ENCODE measurements at places on chromosomes 5 and 9.

- no peak for DNase-seq
Measured at GRCh38 chr5:85813146-85813545, 804.6 kb upstream of the COX7C start.

GRCh38 chr5:6228257-6229250 lies 149.8 kb downstream of the MED10 start:
- DNase-seq, result no peak

DNA sequence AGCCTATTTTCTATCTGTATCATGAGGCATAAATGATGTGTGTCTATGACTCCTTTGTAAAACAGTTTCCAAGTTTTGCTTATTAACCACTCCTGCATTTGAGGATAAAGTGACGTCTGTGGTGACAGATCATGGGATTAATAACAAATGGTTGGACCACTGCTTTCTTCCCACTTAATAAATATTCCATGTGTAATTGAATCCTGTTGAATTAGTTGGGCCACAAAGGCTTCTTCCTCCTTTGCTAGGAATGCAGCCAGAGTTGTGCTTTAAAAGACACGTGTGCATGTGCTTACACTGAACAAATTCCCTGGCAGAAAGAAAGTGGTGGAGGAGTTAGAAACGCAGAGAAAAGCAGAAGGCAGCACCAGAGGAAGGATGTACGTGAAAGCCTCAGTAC lies 150.2 kb downstream of the ACTBL2 start:
- no peak for DNase-seq

DNA sequence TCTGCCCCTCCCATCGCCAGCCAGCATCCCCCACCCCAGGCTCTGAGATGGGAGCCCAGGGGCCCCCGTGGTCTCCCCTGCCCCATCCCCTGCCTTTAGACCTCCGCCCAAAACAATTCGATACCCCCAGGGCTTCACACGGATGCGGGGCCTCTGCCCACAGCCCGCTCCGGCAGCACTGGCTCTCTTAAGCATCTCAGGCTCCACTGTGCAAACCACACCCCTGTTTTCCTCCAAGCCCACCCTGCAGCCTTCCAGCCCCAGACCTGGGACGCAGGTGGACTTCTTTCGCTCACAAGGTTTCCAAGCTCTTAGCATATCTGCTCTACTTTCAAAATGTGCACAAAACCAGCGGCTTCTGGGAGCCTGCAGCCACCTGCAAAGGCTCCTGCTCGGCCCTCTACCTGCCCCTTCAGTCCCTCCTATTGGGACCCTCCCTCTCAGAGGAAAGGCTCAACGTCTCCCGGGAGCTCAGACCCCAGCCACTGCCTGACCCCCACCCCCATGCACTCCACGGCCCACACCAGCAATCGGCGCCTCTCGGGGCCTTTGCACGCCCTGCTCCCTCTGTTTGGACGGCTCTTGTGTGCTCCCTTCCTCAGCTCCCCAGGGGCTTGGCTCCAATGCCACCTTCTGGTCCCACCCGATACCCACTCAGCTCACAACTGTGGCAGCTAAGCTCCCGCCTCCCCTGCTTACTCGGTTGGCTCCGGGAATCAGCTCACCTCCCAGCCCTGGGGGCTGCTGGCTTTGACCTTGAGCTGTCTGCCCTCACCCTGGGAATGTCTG lies 918 bp upstream of the SLC9A3 start:
- no peak for DNase-seq

DNA sequence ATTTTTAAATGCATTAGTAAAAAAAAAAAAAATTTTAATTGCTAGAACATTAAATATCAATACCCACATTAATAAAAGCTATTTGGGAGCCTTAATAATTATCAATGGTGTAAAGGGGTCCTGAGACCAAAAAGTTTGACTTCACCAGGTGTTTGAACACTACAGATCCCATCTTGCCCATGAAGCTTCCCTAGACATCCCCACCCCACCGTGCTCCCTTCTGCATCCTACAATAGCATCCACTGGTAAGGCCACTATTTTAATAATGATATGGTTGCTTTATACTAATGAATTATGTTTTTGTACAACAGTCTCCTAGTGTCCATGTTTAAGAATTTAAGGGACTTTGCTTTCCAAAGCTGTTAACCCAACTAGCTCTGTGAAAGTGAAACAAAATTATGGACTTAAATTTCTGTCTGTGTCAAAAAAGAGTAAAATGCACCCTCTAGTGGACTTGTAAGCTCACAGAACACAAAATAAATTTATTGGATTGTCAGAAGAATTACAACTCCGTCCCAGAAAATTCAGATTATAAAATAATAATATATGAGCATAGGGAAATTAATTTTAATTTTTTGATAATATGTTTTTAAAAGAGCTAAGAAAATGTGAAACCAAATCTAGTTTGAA lies 76.0 kb downstream of the ARL15 start:
- DNase-seq, result no peak

DNA sequence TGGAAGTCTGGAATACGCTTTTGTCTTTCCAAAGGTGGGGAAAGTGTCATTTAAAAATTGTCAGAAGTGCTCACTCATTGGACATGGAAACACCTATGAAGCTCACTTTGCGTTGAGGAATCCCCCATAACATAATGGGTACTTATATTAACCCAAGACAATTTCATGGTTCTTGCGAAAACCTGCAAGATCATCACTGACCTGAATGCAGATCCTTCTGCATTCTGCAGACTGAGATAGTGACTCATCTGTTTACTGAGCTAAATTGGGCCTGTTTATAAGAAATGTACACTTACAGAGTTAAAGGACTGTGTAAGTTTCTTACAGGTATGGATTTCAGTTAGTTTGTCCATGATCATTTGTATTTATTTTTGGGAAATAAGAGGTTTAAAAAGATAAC lies 153.0 kb downstream of the HMHB1 start:
- no peak for DNase-seq

DNA sequence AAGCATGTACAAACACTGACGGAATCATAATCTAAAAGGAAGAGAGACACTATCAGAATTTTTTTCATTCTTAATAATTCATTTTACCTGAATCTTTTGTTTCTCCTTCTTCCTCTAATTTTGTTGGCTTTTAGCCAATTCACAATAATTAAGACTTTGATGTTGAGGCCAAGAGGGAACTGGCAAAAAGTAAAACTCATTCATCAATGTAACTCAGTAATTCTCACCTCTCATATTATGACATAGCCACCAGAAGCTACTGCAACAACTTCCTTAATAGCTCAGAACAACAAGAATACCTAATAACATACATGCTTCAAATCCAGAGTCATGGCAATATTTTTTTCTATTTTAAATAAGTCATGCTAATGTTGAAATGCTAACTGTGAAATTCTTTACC lies 64.5 kb downstream of the MCTP1 start:
- DNase-seq, result no peak

DNA sequence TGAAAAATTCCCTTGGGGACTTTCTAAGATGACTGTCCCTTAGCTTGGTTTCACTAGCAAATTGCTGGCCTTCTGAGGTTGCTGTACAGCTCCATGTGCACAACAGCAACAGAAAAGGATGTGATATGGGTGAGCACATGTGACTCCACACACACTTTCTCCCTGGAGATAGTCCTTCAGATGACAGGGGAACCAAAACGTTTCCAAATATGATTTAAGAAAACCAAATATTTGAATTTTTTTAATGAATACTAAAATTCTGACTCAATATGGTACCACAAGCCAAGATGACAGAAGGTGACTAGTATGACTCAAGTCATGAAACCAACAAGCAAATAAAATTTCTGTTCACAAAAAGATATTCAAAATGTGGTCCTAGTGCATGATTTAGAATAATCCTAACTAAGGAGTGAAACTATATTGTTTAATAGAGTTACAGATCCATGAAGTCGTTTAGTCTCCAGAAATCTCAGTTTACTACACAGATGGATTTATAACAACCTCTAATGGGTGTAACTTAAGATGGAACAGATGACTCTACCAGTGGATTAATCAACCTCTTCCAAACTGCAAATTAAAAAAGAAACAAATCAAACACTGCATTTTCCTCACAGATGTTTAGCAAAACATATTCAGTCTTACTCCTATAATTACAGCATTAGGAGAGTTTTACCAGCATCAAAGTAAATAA lies 144.8 kb upstream of the PIK3R1 start:
- DNase-seq, result no peak

- no peak for DNase-seq
Measured at GRCh38 chr5:154221371-154221896, 30.9 kb downstream of the GALNT10 start.

GRCh38 chr9:7752481-7752880 lies 47.1 kb downstream of the DMAC1 start:
- DNase-seq, result no peak

DNA sequence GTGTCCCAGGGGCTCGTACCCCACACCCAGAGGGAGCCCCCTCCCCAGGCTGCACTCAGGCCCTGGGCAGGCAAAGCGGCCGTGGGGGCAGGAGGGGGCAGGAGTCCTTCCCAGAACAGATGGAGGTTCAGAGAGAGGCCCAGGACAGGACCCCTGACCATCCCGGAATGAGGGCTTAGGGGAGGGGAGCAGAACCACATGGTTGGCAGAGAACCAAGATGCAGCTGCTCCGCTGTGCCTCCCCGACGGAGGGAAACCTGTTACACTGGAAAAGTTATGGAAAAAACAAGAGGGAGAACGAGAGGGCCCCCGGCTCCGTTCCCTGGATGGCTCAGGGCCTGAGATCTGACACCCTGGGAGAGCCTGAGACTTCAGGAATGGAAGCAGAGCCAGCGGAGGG lies 22.7 kb downstream of the SLC12A7 start:
- no peak for DNase-seq

- no peak for DNase-seq
Measured at GRCh38 chr5:170625221-170626165, 121.7 kb downstream of the KCNIP1 start.

DNA sequence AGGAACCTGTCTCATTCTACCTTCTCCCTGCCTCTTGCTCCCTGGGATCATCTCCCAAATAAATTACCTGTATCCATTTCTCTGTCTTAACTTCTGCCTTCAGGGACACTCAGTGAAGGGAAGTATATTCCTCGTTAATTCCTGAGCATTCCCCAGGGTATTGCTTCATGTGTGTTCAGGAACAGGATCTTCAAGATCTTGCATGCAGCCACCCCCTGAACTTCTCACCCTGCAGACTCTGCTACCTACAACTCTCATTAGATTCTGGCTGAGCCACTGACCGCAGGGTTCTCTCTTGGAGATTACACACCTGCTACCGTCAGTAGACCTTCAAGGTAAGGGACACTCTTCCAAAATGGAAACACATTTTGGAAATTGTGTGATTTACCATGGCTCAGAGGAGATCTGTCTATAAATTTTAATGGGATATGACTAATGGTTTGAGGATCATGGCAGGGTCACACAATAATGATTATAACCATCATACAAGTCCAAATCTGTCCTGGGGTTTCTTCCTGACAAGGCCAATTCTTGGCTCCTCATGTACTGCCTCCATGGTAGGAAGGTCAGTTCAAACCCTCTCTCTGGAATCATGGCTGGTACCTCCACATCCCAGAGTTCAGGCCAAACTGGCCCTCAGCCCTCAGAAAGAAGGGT lies 38.9 kb upstream of the UGCG start:
- no peak for DNase-seq

- DNase-seq, result no peak
Measured at GRCh38 chr5:148482697-148483462, 99.1 kb downstream of the FBXO38 start.

DNA sequence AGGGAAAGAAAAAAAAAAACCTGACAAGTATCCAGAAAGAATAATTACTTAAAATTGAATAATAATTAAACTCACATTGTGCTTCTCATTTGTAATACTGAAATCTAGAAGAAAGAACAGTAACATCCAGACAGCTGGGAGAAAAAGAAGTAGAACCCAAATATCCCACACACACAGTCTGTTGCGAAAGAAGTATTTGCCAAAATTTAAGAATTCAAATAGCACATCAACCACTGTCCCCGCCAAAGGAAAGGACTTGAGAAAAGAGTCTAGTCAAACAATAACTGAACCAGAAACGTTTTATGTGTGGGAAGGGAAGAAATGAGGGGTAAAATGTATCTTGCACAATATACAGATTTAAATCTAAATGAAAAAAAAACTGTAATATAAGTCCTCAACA lies 202.8 kb downstream of the MLLT3 start:
- DNase-seq, result no peak

- DNase-seq, result no peak
Measured at GRCh38 chr9:136724772-136725171, 12.4 kb downstream of the DIPK1B start.

- no peak for DNase-seq
Measured at GRCh38 chr9:109496218-109496617, 1.9 kb downstream of the PTPN3 start.

GRCh38 chr9:2972475-2972874 lies 128.6 kb upstream of the PUM3 start:
- no peak for DNase-seq

- no peak for DNase-seq
Measured at GRCh38 chr5:177133853-177134696, 502 bp downstream of the NSD1 start.

DNA sequence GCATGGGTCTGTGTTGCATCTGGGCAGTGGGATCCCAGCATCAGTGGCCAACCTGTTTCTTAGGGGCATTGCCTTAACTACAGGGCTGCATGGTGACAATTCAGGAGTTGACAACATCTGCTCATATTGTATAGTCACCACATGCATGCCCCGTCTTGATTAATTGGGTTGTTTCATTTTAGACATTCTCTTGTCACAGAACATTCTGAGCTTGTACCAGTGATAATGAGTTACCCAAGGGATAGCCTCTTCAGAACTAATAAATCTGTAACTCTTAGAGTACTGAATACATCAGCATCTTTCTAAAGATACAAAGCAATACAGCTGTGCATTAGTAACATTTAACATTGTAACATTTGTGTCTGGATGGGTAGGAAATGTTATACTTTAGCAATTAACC lies 426.5 kb upstream of the CD180 start:
- no peak for DNase-seq

- no peak for DNase-seq
Measured at GRCh38 chr5:149422366-149423048, 43.4 kb upstream of the IL17B start.

GRCh38 chr9:76365028-76365427 lies 29.2 kb downstream of the RFK start:
- DNase-seq, result no peak

- DNase-seq, result no peak
Measured at GRCh38 chr9:22446950-22447617, 460 bp downstream of the DMRTA1 start.

All from cortex of kidney (tissue), 1 donor.